ENCODE measurements at places on chromosomes 13 and 19.

DNA sequence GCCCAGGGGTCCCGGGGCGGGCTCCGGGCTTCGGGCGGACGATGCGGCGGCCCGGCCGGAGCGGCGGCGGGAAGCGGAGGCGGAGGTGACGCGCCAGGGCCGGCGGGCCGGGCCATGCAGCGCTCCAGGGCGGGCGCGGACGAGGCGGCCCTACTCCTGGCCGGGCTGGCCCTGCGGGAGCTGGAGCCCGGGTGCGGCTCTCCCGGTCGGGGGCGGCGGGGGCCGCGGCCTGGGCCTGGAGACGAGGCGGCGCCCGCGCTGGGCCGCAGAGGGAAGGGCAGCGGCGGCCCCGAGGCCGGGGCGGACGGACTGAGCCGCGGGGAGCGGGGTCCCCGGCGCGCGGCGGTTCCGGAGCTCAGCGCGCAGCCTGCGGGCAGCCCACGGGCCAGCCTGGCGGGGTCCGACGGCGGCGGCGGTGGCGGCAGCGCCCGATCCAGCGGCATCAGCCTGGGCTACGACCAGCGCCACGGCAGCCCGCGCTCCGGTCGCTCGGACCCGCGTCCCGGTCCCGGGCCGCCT lies 362 bp downstream of the WTIP start:
- no peak for DNase-seq

- DNase-seq = no peak
These were observed 41.3 kb upstream of the IGFL4 start for GRCh38 chr19:46081928-46082727.

DNA sequence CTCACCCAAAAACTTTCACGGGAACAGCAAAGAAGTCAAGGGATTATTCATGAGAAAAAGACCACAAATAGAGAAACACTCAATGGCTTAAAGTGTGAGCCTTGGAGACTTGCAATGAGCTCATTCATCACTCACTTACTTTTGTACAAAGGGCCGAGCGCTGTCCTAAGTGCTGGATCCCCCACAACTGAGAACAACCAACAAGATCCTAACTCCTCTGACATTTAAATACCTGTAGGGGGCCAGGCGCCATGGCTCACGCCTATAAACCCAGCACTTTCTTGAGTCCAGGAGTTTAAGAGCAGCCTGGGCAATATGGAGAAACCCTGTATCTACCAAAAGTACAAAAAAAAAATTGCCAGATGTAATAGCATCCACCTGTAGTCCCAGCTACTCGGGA lies 29.4 kb upstream of the ZNF507 start:
- DNase-seq = no peak

GRCh38 chr13:20492641-20493040 lies 33.0 kb downstream of the CRYL1 start:
- peak; percentile 65 for DNase-seq

DNA sequence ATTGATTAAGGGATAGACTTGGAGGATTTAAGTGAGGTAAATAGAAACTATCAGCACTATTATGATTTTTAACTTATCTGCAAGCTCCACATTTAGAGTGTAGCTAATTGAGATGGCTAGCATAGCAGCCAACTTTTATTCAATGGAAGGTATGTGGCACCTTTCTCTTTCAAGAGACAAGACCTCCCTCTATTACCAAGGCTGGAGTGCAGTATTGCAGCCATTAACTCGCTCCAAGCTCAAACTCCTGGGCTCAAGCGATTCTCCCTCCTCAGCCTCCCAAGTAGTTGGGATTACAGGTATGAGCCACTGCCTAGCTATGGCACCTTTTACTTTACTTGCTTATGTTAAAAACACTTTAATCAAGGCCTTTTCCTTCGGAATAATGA lies 8.2 kb downstream of the TPT1 start:
- DNase-seq = no peak

DNA sequence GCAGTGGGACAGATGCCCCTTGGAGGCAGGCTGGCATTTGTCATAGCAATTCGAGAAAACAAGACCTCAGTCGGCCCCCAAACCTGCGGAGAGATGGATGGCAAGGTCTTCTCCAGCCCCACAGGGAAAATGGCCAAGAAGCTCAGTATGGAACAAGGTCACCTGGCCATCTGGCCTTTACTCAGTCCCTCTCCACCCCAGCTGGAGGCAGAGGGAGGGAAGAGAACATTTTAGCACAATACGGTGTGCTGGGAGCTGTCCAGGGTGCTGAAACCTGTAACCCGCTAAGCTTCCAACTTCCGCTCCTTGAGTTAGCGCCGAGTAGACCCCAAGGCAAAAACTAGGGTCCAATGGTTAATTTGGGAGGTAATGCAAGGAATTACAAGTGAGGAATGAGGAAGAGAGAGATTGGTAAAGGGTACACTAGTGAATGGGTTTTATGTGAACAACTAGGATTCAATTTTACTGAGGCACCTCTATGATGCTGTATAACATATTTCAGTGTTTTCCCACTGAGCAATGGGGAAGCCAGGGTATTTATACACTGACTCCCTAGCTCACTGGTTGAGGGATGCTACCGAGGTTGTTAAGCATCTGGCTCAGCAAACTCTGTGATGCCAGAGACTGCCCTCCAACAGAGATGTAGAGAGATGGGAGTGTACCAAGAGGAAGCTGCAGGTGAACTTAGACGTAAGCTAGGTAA lies 64.3 kb downstream of the CACNA1A start:
- DNase-seq = peak; percentile 28

GRCh38 chr19:10214784-10215183 lies 16.3 kb downstream of the S1PR2 start:
- no peak for DNase-seq

DNA sequence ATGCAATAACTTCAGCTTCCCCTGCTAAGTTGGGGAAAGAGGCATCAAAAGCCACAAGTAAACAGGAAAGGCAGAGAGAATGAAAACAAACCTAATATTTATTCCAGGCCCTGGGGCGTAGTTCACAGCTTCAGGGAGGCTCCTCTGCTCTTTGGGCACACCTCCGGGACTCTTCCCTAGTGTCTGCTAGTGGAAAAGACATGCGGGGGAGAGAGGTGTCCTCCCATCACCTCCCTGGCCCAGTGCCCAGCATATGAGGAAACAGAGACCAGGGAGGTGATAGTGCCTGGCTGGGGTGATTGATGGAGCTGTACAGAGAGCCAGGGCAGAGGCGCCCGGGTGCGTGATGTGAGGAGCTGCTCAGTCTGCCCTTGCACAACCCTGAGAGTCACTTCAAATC lies 71.0 kb downstream of the RASL11A start:
- no peak for DNase-seq

- no peak for DNase-seq
These were observed 13.5 kb downstream of the ERICH4 start for GRCh38 chr19:41456342-41456918.

DNA sequence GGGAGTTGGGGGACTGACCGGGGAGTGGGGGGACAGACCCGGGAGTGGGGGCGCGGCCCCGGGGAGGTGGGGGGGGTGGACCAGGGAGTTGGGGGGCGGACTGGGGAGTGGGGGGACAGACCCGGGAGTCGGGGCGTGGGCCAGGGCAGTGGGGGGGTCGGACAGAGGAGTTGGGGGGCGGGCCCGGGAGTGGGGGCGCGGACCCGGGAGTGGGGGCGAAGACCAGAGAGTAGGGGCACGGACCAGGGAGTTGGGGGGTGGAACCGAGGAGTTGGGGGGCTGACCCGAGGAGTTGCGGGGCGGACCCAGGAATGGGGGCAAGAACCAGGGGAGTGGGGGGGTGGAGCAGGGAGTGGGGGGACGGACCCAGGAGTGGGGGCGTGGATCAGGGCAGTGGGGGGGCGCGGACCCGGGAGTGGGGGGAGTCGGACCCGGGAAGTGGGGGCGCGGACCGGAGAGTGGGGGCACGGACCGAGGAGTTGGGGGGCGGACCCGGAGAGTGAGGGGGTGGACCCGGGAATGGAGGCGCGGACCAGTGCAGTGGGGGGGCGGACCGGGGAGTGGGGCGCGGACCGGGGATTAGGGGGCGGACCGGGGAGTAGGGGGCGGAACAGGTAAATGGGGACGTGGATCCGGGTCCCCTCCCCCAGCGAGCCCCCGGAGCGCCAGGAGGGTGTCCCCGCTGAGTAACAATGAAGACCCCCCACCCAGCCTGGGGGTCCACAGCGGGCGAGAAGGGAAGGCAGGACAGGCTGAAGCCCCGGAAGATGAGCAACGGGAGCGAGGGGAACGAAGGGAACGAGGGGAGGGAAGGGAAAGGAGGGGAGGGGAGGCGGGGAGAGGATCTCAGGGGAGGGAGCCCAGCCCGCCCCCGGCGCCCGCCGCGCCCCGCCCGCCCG lies 589 bp downstream of the R3HDM4 start:
- no peak for DNase-seq

DNA sequence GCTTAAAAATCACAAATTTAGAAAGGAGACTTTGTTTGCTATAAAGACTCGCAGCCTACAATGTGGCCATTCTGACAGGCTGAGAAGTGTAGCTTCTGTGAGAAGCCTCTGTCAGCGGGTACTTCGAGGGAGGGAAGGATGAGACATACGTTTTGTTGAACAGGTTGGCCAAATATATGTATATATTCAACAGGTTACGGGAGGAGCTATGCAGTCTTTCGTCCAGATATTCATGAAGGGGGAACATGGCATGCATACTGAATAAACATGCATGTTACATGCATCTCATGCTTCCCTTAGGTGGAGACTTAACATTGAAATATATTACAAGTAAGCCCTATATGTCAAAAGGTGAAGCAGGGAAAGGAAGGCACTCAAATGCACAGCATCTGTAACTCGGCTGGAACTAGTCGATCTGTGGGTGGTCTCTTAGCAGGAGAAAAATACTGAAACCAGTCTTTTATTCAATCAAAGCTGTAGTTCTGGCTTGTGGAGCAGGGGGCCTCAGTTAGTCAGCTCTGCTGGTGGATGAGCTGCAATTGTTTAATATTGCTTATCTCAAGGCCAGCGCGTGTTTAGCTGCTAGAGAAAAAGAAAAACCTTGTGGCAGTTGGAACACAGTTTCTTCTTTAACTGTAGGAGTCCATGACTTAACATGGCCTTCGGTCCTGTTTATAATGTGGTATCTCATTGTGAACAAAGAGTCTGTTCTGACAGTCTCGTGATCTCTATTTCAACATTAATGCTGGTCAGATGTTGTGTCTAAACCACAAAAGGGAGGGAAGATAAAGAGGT lies 94.3 kb downstream of the FAM216B start:
- DNase-seq = no peak

- no peak for DNase-seq
These were observed 354.1 kb downstream of the KLF5 start for GRCh38 chr13:73412933-73413332.

DNA sequence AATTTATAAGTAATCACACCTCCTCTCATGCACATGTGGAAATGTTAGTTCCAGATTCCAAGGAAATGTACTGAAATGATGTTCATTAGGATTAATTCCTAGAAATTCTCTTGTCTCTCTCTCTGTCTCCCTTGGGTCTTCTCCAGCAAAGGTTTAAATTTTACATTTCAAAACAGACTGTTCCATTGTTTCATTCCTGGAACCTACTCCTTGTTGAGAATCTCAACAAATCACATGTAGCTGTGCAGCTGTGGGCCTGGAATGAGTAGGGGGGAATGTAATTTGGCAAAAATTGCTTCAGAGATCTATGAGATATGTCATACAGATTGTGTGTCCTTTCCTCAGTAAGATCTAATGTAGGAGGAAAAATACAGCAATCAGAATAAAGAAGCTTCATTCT lies 46.2 kb upstream of the RFXAP start:
- DNase-seq = no peak
